Activated T-helper 1 cell treated with anti-CD3 and anti-CD28 coated beads, Interleukin-12 subunit alpha, Interleukin-12 subunit beta, Interleukin-2, Interleukin-4 antibody, amounts not matched to agents 30 ng/mL and 10 ng/mL and 1 ng/mL, durations not matched to agents 14 hours and 24 hours and 36 hours (primary cell): ENCODE measurements at places on chromosomes 13 and 19.

- DNase-seq: no peak
Observed at GRCh38 chr13:112603641-112604225, 15.8 kb upstream of the TUBGCP3 start.

DNA sequence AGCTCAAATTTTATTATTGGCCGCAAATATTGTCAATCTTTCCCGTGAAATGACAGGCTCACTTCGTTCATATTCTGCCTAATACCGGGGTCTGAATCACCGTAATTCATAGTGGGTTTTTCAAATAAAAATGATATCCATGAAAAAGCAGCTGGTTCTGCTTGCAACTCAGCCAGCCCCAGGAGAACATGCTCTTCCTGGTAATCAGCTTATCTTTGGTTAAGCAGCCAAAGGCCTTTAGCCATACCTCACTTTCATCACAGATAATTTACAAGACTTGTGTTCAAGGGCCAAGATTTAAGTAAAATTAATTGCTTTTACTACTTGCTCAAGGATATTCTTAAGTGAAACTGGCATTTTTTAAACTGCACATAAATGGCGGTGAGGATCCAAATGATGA, 22.5 kb downstream of the RNASEH2B start:
- no peak for DNase-seq

DNA sequence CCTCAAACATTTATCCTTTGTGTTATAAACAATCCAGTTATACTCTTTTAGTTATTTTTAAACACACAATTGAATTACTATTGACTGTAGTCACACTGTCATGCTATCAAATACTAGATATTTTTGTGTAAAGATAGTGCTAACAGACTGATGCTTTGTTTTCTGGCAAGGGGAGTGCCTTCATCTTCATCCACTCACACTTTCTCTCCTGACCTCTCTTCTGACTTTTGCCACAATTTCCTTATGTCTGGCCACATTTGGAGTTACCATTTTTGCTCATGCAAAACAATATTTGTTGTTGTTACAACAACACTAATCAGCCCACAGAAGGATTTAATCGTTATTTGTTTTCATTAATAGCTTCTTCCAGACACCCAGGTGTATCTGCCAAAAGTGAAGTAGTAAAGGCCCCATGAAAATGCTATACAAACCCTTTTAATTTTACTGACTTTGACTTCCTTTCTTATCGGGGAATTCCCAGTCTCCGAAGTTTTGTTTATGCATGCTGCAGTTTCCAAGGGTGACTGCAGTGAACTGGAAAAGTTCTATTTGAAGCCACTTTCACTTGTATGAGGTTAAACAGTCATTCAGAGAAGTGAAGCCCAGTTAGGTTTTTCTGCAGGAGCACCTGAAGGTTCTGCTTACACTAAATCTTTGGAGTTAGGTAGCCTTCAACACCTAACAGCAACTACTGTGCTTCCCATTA, 66.1 kb upstream of the FRY start:
- DNase-seq: no peak

DNA sequence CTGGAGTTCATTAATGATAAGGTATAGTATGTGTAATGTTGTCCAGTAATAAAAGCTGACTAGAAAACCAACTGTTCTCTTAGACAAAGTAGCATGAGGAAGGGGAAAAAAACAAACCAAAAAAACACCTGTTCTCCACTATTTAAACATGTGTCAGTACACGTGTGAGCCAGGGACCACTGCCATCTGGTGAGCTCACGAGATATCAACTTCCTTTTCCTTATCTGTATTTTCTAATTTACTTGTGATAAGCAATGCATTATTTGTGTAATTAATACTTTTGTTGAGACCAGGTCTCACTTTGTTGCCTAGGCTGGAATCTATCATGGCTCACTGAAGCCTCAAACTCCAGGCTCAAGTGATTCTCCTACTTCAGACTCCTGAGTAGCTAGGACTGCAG, 4.3 kb upstream of the SIX5 start:
- DNase-seq: no peak

GRCh38 chr13:109496216-109496615, 290.2 kb downstream of the IRS2 start:
- DNase-seq: no peak

- no peak for DNase-seq
Observed at GRCh38 chr19:4754248-4754647, 30.6 kb upstream of the DPP9 start.
